DMS79 treated with DMSO at 0.1 percent for 48 hours (cell line): ENCODE measurements at places on chromosomes 3 and 15.

- no peak for DNase-seq
These were observed 98.9 kb upstream of the TBC1D5 start for GRCh38 chr3:17841190-17841828.

DNA sequence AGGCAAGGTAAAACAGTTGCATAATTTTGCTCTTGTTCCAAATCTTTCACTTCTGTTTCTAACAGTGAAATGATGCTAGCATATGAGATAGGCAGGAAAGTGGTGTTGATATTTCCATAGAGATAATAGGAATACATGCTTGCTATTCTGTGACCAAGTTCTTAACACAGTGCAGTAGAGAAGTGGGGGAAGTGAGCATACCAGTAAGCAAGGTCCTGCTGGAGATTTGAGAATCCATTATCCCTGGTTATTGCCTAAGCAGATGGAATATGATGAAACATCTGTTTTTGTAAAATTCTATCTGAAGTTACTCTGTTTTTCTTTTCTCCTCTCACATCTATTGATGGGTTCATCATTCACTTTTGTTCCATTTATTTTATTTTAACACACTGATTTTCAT lies 28.7 kb downstream of the USP8 start:
- DNase-seq = no peak

DNA sequence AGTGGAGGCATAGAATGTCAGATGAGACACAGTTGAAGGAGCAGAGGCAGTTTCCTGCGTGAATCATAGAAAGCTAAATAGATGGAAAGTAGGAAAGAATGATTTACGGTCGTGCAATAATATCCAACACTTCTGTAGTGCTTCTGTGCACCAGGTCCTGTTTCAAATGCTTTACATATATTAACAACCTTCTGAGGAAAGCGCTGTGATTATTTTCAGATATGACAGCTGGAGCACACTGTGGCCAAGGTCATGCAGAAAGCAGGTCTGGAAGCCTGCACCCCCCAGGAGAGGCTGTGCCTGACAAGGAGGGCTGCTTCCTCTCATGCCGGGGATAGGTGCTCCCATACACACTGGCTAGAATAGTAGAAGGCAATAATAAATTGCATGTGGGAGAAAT lies 104.5 kb downstream of the CHRNA7 start:
- no peak for DNase-seq

GRCh38 chr3:15645740-15646501 lies 44.4 kb downstream of the BTD start:
- no peak for DNase-seq

DNA sequence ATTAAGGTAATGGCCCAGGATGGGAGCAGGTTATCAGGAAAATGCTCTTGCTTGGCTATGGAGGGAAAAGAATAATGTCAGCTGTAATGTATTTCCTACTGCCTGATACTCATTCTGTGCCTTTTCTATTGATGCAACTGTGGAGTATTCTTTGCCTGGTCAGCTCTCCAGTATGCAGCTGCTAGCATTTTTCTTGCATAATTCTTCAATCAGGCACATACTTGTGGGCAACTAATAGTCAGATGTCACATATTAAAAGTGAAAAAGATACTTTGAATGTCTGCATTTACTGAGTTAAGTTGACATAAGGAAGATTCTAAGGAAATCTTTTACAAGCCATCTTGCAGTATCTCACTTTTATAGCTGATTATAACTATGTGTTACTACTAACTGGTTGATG lies 29.5 kb downstream of the CD80 start:
- no peak for DNase-seq

DNA sequence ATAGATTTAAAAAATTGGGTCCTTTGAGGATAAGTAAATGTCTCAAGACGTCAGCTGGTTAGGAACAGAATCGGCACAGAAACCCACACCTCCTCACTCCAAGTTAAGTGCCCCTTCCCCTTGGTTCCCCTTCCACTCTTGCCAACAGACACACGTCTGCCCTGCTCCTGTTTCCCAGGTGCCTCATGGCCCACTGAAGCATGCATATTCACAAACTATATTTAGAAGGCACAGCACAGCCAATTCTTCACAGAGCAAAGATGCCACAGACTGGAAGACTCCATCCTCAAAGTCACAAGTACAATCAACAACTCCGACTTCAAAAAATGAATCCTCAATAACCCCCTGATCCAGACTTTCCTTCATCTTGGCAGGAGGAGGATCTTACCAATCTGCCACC lies 295.4 kb upstream of the NR2F2 start:
- DNase-seq = no peak
